ENCODE measurements at places on chromosomes 1 and 21.

DNA sequence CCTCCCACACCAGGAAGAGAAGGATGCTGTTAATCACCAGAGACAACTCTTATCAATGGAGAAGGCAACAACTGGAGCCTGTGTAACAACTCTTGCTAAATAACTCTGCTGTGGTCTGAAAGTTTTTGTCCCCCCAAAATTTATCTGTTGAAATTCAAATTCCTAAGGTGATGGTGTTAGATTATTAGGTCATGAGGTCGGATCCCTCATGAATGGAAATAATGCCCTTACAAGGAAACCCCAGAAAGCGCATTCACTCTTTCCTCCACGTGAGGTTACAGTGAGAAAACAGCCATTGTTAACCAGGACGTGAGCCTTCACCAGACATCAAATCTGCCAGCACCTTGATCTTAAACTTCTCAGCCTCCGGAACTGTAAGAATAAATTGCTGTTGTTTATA lies 141.9 kb upstream of the CXADR start:
- no peak for DNase-seq

- no peak for DNase-seq
Observed at GRCh38 chr1:114671011-114671938, 1.4 kb upstream of the DENND2C start.

- no peak for DNase-seq
Observed at GRCh38 chr21:40049931-40050290, 182.7 kb downstream of the PCP4 start.

GRCh38 chr1:113874012-113874879 lies 2.7 kb upstream of the PTPN22 start:
- DNase-seq, result no peak

- no peak for DNase-seq
Observed at GRCh38 chr1:179820226-179820970, 57.2 kb downstream of the TOR1AIP2 start.

DNA sequence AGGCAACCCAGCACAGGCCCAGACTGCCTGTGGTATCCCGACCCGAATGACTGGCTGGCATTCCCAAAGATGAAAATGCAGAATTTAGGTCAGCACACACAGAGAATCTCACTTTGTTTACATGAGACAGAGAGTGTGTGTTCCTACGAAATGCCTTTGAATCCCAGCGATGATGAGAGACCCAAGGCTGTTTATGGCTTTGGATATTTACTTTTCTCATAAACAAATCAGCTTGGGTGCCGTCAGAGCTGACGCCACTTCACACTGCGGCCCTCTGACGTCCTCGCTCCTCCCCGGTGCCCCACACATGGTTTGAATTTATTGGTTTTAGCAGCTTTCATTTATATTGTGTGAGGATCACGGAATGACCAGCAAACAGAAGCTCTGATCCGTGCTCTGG lies 18.7 kb downstream of the TRABD2B start:
- peak; percentile 69 for DNase-seq

DNA sequence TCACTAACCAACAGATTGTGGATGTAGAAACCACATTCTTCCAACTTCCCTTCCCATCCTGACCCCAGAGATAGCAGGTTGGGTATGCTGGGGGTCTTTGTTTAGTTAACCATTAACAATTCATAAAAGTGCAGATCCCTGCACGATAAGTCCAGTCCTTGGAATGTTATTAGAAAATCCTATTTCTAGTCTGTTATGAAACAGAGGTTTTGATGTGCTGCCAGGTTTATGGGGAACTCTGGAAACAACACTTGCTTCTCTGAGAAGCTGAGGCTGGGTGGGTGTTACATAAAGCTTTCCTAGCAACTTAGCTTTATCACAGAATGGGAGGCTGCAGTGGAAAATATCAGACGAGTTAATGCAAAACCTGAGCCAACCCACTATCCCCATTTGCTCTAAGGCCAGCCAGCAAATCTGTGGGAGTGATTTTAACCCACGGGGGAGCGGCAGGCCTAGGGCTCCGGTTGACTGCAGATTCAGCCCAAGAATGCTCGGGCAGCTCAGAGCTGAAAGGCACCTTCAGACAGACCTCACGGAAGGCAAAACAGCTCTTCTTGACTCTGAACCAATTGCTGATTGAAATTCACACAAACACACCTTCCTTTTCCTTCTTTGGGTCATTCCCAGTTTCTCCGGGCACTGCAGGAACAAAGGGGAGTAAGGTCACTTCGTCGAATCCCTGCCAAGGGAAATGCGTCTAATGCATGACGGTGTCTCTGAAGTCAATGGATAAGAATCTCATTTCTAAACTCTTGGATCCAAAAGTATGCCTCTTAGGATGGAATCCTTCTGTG lies 111.7 kb upstream of the IRF2BP2 start:
- DNase-seq, result peak; percentile 73

DNA sequence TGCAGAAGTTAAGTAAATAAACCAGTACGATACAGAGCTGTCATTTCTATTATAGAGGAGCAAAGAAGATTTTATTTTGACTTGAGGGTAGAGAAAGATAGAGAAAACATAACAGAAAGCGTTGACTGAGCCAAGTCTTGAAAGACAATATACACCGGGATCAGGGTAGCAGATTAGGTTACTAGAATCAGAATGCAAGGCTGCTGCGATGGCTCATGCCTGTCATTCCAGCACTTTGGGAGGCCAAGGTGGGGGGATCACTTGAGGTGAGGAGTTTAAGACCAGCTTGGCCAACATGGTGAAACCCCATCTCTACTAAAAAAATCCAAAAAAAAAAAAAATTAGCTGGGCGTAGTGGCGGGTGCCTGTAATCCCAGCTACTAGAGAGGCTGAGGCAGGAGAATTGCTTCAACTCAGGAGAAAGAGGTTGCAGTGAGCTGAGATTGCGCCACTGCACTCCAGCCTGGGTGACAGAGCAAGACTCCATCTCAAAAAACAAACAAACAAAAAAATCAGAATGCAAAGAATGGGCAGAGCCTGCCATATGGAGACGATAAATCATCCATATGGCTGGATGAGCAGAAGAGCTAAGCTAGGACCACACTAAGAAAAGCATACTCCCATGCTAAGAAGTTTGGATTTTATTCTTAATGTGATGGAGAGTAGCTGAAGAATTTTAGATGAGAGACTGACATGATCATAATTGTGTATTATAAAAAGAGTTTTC lies 9.9 kb upstream of the ABCD3 start:
- DNase-seq, result no peak

DNA sequence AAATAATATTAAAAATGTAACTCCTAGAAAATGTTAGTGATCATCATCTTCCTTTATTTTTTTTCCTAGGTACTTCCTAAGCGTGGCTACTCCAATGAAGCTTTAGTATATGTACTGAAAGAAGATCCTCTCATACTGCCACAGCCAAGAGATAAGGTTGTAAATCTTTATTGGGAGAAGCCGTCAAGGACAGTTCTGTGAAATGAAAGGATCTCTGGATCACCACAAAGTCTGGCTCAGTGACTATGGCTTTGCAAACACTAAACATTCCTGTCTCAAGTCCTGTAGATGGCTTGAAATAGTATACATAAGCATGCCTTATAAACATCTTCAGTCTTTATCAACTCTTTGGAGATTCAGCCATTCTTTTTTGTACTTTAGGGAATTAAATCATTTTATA lies 61.2 kb upstream of the DPH5 start:
- DNase-seq, result no peak

GRCh38 chr21:46210378-46211136 lies 18.0 kb downstream of the LSS start:
- no peak for DNase-seq

GRCh38 chr21:29305068-29305467 lies 6.3 kb downstream of the BACH1 start:
- no peak for DNase-seq

DNA sequence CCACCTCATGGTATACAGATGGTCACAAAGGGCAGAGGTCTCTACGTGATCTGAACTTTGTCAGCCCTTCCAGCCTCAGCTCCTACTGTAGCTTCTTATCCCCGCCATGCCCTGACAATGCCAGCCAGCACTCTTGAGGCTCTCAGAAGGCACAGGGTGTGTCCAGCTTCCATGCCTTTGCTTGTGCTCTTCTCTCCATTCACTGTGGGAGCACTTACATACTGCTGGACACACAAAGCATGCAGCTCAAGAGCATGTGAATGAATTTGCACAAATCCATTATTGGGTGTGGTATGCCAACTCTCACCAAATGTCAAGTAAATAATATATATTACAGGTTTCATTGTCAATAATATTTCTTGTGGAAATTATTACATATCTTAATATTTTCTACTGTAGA lies 36.4 kb upstream of the MAP10 start:
- no peak for DNase-seq

DNA sequence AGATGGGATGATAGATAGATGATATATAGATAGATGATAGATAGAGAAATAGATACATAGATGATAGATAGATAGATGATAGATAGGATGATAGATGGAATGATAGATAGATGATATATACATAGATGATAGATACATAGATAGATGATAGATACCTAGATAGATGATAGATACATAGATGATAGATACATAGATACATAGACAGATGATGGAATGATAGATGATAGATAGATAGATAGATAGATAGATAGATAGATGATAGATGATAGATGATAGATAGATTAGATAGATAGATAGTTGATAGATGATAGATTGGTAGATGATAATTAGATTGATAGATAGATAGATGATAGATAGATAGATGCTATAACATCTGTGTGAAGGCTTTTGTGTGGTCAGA lies 201.7 kb upstream of the RAB4A start:
- no peak for DNase-seq

- DNase-seq, result no peak
Observed at GRCh38 chr1:116167625-116168276, 56.6 kb downstream of the MAB21L3 start.

DNA sequence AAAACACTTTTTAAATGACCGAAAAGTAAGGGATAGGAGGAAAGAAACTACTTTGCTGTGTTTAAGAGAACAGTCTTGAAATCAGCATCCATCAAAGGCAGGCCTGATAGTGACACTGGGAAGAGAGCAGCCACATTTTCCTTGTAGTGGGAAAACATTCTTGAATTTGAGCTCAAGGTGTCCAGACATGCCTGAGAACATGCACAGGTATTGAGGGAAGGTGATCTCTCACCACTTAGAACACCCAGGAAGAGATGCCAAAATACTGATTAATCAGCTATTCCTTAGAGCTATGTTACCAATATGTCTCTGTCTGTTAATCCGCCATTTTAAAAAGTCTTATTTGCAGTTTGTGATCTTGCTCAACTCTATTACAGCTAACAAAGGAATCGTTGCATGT lies 25.9 kb downstream of the IL12RB2 start:
- no peak for DNase-seq

DNA sequence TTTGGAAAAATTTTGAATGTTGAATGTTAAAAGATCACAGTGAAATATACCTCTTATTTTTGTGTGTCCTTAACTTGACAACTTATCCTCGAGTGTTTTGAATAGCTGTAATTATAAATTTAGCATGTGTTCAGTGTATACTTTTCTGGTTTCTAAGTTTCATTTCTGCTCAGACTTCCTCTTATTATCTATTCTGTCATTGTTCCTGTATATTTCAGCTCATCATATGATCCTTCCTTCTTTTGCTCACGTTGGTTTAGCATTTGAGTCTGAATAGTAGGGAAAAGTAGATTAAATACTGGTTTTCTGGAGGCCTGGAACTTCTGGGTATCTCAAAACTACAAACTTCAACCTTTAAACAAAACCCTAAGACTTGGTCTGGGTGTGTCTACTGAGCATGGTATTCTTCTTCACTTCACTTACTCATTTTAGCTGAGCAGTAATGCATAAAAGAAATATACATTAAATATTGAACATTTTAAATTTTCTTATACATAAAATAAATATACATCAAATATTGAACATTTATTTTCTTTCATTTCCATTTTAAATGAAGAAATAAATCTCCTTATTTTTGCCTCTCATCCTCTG lies 3.3 kb upstream of the ATP6V1G3 start:
- DNase-seq, result no peak

GRCh38 chr1:67759692-67760029 lies 73.6 kb downstream of the GNG12 start:
- DNase-seq, result no peak

GRCh38 chr1:211775170-211775569 lies 55.4 kb downstream of the LPGAT1 start:
- DNase-seq, result no peak

DNA sequence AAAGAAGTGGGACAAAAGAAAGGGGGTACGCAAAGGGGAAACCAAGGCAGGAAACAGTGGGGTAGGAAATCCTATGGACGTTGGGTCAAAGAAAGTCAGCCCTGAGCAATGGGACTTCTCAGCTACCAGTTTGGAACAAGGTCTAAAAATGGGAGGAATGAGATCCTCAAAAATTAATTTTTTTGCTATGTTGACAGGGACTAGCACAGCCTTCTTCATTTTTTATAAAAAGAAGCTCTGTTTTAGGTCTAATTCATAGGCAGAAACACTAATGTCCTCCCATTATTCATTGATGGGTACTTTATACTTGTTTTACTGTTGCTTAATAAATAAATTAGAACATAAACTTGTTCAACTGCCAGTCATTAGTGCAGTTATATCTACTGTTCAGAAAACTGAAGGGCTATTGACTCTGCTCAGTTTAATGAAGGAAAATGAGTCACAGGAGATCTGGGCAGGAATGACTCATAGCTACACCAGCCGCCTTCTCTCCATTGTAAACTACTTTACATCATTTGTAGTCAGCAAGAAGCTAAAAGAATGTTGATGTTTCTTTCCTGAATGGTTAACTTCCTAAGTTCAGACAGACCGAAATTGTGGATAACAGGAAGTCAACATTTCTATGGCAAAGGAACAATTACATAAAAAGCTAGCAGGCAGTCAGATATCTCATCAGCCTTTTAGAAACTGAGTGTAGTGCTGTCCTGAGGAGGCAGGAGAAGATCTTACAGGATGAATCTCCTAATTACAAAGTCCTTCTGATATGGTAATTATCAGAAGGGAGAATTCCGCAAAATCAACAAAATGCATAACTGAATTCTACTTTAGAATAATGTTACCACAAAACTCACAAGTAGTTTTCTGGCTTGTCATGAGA lies 356.4 kb upstream of the PKN2 start:
- peak; percentile 41 for DNase-seq

GRCh38 chr1:93577536-93578432 lies 103.9 kb downstream of the BCAR3 start:
- DNase-seq, result no peak

DNA sequence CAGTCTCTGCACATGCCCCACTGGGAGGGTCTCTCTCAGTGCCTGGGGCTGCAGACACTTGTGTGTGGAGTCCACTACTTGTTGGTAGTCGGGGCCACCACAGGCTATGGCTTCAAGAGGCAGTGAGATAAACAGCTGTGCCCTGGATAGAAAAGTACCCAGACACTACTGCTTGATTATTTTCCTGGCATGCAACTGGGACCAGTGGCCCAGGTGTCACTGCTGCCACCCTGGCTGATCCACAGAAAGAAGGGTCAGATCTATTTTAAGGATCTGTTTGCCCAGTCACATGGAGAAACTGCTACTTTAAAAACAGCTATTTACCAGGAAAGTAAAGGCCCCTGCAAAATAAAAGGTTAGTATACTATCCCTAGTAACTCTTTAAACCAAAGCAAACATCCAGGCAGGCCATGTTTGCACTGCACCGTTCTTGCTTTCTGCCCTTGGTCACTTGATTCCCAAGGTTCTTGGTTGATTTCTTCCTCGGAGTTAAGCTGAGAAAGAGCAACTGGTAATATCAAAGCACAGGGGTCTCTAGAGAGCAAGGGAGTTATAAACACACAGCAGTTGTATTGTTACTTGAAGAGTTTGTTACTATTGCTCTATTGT lies 99.9 kb downstream of the GLUL start:
- DNase-seq, result peak; percentile 19

GRCh38 chr1:99279525-99279924 lies 15.2 kb downstream of the PLPPR4 start:
- no peak for DNase-seq

Data from mucosa of gallbladder (tissue), 1 donor.